Cortex of kidney (tissue), 1 donor: ENCODE measurements at places on chromosomes 5 and 9.

- DNase-seq = no peak
These were observed 157.5 kb downstream of the NSG2 start for GRCh38 chr5:174202996-174203395.

GRCh38 chr9:100724886-100725285, 147.0 kb downstream of the CAVIN4 start:
- no peak for DNase-seq

- DNase-seq = no peak
These were observed 1.2 kb downstream of the ANKRD33B start for GRCh38 chr5:10564838-10565784.

GRCh38 chr5:131214609-131215227, 44.0 kb downstream of the LYRM7 start:
- DNase-seq = no peak

DNA sequence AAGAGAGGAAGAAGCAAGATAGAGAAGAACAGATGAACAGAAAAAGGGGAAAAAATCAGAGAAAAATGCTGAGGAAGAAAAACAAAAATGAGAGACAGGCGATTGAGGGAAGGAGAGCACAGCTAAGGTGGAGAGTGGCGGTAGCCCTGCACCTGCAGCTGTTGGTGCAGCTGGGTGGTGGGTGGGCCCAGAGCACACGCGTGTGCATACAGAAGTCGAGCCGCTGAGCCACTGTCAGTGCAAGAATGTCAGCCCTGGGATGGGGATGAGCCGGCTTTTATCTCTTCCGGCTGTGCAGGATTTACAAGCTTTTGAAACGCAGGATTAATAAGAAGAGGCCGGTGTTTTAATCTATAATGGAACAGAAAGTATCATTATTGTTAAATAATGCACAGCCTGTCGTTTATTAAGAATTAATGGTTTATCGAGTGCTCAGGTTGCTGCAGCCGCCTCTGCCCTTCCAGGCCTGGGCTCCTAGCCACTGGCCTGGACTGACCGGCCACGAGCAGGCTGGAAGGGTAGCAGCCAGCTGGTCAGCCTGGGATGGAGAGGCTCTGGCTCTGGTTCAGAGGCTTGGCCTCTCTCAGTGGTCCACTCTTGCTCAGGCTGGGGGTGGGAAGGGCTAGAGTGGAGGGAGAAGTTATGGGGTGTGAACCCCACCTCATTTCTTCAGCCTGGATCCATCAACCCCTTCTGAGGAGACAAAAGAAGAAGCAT, 68.7 kb downstream of the PCDH1 start:
- no peak for DNase-seq

DNA sequence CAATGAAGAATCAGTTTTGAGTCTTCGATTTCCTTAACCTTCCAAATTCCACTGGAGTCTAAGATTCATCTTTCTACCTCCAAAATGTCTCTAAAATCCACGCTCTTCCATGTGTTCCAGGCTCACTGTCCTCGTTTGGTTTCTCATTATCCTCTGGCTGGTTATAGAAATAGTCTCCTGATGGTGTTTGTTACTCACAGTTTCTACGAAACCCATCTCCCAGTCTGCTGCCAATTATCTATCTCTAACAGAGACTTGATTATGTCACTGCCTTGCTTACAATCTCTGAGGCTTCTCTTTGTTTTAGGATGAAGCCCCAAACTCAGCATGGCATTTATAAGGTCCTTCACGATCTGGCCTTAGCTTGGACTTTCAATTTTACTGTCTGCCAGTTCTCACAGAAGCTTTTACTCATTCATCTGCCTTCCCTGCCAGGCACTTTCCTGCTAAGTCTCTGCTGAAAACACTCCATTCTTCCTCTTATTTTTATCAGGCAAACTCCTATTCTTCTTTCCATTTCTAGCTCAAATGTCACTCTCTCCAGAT, 339.6 kb upstream of the SGCD start:
- DNase-seq = no peak

GRCh38 chr9:132268725-132269352, 85.9 kb downstream of the SETX start:
- DNase-seq = no peak

DNA sequence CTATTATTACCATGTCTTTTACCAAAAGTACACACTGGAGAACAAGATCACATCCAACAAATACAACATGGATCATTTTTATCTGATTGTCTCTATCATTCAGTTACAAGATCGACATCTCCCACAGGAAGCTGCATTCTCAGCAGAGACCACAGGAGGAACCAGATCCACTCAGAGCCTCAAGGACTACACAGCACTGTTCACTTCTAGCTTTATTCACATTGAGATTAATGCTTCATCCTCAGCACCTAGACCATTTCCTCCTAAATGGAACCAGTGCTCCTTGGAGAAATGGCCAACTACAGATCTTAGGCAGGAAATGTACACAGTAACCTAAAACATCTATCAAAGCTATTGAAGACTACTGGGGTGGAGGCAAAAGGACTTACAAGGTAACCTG, 13.3 kb upstream of the C5orf15 start:
- no peak for DNase-seq

DNA sequence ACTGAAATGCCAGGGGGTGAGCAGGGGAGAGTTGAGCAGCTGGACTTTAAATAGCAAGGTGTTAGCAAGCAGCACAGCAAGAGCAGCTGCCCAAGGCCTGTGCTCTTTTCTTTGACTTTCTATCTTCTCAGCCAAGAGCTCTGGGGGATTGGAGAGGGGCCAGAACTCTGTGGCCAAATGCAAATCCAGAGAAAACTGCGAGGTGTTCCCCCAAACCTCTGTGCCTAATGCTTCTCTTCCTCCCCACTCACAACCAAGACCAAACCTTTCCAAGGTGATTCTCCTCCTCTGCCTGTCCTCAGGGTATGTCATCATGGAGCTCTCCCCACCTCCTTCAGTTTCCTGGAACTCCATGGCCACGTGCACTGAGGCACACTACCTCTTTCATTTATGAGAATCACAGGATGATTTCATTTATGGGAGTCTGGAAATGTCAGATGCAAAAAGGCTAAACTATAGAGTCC, 118.7 kb upstream of the WWC1 start:
- DNase-seq = no peak

- DNase-seq = no peak
These were observed 44.6 kb downstream of the FOCAD start for GRCh38 chr9:20728493-20729220.

- no peak for DNase-seq
These were observed 23.6 kb upstream of the RAB14 start for GRCh38 chr9:121225240-121225639.

DNA sequence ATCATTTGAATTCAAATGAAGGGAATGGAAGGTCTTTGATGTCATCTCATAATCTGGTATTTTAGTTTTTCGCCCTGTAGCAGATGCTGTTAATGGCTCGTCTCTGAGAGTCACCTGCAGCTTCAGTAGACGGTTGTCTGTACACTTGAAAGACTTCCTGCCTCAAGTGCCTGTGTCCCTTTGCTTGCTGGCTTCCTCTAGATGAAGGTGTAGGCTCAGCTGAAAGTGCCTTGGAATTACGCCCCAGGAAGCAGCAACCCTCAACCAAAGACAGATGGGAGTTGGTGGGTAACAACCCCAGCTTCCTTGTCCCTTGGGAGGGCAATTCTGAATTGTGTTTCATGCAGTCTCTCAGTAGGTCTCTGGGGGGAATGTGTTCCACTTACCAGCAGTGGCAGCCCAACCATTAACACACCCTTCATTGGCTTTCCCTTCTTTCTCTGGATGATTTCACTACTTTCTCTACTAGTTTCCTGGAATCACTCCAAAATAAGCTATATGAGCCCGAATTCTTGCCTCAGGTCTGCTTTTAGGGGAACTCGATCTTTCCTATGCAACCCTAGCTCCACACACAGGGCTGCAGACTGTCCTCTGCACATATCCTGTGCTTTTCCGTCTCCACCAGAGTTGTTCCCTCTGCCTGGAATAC, 395.6 kb downstream of the DMAC1 start:
- no peak for DNase-seq

DNA sequence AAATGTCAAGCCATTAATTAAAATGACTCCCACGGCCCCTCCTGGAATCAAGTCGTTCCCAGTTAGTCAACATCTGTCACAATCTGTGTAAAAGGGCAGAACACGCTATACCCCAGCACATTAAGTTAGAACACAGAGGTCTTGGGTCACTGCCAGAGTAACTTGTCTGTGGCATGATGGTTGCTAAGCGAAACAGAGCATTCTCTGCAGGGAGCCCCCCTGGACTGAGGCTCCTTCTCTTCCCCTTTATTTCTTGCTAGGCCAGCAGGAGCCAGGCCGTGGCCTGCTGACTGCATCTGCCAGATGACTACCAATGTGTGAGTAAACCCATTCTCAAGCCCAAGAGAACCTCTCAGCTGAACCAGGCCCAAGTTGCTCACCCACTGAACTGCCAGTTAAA, 51.9 kb upstream of the ZBED3 start:
- DNase-seq = no peak

DNA sequence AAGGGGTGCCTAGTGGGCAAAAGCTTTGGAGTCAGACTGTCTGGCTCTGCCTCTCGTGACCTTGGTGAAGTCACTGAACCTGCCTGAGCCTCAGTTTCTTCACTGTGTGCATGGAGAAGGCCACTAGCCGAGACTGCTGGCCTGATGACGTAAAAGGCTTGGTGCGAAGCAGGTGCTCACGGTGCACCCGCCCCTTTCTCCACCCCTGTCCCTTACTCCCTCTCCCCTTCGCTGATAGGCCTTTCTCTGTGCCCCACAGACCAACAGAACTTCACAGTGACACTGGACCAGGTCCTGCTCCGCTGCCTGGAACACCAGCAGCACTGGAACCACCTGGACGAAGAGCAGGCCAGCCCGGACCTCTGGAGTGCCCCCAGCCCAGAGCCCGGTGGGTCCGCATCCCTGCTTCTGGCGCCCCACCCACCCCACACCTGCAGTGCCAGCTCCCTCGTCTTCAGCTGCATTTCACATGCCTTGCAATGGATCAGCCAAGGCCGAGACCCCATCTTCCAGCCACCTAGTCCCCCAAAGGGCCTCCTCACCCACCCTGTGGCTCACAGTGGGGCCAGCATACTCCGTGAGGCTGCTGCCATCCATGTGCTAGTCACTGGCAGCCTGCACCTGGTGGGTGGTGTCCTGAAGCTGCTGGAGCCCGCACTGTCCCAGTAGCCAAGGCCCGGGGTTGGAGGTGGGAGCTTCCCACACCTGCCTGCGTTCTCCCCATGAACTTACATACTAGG, 10.4 kb downstream of the FPGS start:
- no peak for DNase-seq

GRCh38 chr5:22835686-22836085, 17.5 kb downstream of the CDH12 start:
- no peak for DNase-seq

- DNase-seq = no peak
These were observed 272.6 kb upstream of the KCNN2 start for GRCh38 chr5:114089259-114089658.

GRCh38 chr9:120711841-120712538, 2.3 kb downstream of the MEGF9 start:
- DNase-seq = no peak

DNA sequence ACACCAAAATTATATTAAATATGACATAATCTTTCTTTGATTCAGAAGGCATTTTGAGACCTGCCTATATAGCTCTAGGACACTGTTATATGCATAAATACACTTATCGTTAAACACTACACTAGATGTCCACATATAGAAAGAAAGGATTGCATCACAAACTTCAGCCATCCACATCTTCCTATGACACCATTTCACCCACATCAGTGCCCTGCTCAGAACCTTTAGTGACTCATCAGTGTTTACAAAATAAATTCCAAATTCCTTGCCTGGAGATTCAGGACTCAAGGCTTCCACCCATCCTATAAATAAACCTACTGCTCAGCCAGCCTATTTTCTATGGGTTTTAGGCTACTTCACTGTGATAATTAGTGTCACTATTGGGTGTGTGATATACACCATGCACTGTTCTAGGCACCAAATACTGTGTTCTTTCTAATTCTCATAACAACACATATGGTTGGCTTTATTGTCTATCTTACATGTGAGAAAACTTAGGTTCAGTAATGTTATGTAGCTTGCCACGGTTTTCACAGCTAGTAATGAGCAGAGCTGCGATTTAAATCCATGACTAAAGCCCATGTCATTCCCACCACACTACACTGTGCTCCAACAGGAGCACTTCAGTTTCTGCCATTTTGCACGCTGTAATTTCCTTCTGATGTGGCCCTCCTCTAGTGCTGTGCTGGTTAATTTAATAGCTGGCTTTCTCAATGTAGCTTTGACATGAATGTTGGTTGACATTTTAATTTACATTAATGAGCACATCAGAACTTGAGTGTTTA, 103.3 kb downstream of the SREK1 start:
- no peak for DNase-seq

DNA sequence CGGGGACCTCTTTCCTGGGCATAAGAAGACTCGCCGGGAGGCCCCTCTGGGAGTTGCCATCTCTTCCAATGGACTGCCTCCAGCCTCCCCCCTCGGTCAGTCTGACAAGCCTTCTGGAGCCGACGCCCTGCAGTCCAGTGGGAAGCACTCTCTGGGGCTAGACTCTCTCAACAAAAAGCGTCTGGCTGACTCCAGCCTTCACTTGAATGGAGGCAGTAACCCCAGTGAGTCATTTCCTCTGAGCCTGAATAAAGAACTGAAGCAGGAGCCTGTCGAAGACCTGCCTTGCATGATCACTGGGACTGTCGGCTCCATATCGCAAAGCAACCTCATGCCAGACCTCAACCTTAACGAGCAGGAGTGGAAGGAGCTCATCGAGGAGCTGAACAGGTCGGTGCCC, 28.4 kb upstream of the LTC4S start:
- no peak for DNase-seq

- no peak for DNase-seq
These were observed 209.6 kb upstream of the TNC start for GRCh38 chr9:115327436-115328122.

DNA sequence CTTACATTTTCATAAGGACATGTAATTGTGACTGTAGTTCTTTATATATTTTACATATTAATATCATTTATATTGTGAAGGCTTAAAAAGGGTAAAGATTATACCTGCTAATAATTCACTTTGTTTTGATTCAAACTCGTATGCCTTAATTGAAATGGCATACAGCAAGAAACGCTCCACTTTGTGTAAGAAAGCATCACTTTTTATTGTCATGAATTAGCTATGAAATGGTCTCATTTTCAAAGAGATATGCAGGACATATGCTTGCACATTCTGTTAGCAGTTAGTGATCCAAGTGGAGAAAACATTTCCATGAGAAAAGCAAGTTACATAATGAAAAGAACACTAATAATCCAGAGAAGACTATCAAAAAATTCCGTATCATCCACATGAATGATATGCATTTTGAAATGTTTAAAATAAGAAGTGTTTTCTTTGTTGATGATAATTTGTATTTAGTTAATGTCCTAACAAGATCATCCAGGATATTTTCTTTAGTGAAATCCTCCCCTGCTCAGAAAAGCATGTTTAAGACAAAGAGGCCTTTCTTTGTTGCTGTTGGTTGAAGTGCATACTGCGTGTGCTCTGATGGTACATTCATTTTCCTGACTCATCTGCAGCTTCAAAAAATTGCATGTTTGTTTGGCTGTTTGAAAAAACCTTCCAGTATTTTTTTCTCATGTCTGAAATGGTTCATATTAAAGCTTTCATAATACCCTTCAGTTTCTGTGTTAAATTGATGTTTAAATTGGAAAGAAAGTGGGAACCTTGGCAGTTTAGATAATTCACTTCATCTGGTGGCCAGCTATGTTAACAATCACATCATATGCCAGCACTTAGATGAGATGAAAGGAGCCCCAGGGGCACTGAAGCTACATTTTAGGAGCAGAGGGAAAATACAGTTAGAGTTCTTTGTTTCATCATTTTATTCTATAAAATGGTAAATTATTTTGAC, 242.2 kb downstream of the CSNK1G3 start:
- DNase-seq = no peak
